NCI-H2081 (cell line): ENCODE measurements at places on chromosomes 2 and 18.

DNA sequence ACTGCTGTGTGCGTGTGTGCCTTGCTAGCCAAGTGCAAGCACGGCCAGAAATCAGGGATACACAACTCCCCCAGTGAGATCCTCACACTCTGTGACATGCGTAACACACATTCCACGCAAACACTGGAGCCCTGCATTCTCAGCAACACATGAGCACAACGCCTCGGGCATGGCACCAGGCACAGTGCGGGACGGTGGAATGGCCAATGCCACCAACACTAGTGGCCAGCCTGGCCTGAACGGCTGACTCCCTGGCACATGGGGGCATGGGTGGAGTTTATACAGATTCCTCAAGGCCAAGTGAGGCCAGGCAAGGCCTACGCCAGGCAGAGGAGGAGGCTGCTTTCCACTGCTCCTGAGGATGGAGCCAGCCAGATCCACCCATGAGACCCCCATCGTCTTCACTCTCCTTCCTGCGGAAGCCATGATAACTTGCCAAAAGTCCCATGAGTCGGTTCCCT, 56.2 kb downstream of the ANKMY1 start:
- DNase-seq = no peak

GRCh38 chr18:48058486-48058885, 128.0 kb upstream of the SMAD2 start:
- no peak for DNase-seq

DNA sequence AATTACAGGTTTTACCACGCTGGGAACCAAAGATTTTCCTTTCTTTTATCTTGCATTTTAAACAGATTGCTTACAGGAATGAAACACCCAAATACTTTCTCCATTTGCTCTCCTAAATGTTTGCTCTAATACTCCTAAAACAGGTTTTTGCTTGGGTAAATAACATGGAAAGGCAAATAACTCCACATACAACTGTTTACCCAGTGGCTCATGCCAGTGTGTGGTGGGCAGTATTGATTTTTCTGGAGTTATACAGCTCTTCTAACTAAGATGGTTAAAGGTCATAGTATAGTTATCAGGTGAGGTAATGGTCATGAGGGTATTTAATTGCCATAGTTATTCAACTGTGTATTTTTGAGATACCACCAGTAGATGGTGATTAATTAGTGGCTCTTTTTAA, 61.2 kb upstream of the RAB27B start:
- no peak for DNase-seq

DNA sequence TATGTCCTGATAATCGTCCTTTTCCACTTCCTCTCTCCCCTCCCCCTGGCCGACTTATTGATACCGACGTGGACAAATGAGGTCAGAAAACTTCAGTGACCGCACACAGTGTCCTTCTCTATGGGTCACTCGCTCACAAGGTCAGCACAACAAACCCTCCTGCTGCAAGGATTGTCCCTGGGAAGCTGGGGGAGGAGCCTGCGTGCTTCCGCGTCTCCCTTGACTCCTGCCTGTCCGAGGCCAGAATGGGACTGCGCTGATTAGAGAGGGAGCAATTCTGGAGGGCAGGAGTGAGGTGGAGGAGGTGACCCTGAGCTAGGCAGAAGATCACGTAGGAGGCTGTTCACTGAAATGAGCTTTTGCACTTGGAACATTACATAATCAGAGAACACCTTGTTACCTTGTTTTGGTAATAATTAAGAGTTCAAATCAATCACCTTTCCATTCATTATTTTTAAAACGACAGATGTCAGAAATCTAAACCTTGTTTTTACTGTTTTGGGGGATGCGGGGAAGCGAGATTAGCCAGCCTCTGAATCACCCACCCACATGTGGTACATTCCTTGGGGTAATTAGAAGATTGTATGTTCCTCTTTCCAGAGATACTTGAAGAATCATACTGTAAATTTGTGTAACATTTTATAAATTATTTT, 70.6 kb downstream of the CTAGE1 start:
- no peak for DNase-seq

DNA sequence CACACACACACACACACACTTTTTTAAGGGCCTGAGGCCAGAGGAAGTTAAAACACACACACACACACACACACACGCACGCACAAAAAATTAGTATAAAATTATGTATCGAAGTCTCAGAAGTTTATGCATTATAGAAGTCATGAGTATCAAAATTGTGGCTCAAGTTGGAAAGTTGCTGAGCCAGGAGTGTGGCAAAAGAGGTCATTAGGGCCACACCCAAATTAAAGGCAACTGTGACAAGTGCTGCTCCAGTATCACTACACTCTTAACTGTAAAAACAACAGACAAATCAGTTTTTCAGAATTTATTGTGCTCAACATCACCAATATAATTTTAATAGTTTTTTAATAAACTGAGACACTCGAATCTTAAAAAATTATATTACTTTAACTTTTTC, 36.9 kb downstream of the YWHAQ start:
- DNase-seq = no peak

- DNase-seq = peak; percentile 80
Observed at GRCh38 chr2:127105656-127106456, 1.1 kb downstream of the BIN1 start.

GRCh38 chr2:23378496-23378895, 6.5 kb upstream of the KLHL29 start:
- DNase-seq = no peak

DNA sequence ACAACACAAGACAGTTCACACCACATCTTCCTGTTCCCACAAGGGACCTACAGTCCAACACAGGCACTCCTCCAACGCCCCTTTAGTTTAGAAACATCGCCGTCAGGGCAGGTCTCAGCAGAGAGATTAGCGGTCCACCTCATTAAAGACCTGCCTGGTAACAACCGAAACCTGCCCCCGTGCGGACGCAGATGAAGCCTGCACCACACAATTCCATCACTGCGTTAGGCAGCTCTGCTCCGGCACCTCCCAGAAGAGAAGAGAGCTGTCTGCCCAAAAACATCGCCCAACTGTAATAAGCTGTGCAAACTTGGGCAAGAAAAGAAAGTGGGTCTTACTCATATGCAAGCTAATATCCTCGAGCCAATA, 32.7 kb downstream of the ZNF516 start:
- no peak for DNase-seq

DNA sequence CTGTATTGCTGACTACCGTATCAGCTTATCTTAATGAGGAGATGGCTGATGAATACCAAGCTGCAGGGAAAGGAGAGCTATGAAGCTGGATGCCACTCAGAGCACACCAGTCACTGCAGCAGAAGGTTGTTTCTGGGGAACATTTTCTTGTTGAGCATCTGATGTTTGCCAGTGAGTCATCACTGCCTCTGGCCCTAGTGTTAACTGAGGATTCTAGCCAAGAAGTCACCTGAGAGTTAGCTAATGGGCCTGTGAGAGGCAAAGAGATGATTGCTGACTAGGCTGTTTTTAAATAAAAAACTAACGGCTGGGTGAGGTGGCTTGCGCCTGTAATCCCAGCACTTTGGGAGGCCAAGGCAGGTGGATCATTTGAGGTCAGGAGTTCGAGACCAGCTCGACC, 37.9 kb downstream of the CCDC150 start:
- DNase-seq = no peak

DNA sequence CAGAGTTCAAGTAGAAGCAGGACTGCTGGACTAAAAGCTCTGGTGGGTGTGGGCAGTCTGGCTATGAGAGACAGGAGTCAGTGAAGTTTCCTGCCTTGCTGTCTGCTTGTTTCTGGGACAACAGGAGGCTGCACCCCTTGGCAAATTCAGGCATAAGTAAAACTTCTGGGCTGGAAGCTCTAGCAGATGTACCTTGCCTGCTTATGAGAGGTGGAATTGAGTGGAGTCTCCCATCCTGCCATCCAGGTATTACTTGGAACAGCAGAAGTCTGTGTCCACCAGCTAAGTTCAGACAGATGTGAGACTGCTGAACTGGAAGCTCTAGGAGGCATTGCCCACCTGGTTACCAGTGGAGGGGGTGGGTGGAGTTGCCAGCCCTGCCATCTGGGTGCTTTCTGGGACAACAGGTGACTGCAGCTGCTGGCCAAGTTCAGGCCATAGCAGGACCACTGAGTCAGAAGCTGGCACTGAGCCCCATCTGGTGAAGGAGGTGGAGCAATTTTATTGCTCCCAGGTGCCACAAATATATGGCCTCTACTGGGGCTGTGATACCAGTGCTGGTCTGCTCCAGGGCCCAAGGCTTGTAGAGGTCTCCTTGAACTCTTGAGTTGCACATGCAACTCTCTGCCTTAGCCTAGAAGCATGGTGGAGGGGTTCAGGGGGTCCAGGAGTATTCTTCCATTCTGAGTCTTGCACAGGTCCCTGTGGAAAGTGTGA, 199.4 kb upstream of the FN1 start:
- no peak for DNase-seq

DNA sequence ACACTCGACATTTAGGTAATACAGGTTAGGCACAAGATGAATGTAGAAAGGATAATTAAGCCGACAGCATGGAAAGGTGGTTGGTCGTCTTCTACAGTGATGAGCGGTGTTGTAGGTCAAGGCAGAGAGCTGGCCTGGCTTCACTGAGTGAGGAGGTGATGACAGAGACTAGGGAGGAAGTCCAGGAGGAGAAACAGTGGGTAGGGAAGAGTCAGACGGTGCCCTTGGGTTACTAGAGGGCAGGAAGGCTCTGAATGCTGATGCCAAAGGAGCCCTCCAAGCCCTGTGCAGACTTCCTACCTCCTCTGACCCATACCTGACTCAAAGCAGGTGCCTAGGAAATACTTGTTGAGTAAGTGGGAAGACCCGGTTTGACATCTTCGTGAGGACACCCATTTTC, 100.8 kb downstream of the ITGB1BP1 start:
- DNase-seq = no peak

GRCh38 chr2:160581448-160581847, 87.8 kb upstream of the RBMS1 start:
- no peak for DNase-seq

GRCh38 chr18:12282442-12283039, 25.5 kb upstream of the TUBB6 start:
- DNase-seq = no peak

- no peak for DNase-seq
Observed at GRCh38 chr2:207012461-207012860, 73.1 kb downstream of the CPO start.

- DNase-seq = no peak
Observed at GRCh38 chr2:186348200-186348599, 137.9 kb upstream of the ZC3H15 start.

DNA sequence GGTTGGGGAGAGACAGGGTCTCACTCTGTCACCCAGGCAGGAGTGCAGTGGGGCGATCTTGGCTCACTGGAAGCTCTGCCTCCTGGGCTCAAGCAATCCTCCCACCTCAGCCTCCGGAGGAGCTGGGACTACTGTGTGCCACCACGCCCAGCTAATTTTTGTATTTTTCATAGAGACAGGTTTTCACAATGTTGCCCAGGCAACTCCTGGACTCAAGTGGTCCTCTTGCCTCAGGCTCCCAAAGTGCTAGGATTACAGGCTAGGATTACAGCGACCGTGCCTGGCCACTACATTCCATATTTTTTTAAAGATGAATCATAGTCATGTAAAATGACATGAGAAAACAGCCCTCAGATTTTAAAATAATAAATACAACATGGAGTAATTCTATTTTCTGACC, 32.3 kb downstream of the CWC22 start:
- DNase-seq = no peak

GRCh38 chr2:166084301-166084700, 43.5 kb downstream of the SCN1A start:
- DNase-seq = no peak

DNA sequence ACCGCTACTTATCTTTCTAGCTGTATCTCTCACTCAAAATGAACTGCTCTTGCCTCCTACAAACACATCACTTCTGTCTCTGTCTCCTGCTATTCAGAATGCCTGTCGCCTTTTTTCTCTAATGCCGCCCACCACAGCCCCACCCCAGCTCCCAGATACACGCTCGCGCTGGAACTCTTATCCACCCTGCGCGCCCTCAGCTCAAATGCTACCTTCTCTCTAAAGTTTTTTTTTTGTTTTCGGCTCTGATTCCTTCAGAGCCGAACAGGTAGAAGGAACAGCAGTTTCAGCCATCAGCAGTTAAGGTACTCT, 3.9 kb upstream of the SOS1 start:
- no peak for DNase-seq

- no peak for DNase-seq
Observed at GRCh38 chr2:108451976-108452375, 3.0 kb downstream of the GCC2 start.

DNA sequence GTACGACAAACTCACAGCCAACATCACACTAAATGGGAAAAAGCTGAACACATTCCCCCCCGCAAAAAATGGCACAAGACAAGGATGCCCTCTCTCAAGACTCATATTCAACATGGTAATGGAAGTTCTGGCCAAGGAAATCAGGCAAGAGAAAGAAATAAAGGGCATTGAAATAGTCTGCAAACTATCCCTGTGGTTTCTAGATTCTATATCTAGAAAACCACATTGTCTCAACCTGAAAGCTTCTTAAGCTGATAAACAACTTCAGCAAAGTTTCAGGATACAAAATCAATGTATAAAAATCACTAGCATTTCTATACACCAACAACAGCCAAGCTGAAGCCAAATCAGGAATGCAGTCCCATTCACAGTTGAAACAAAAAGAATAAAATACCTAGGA, 294.6 kb upstream of the CYP26B1 start:
- DNase-seq = no peak

GRCh38 chr18:3688690-3689089, 238.7 kb downstream of the TGIF1 start:
- no peak for DNase-seq

DNA sequence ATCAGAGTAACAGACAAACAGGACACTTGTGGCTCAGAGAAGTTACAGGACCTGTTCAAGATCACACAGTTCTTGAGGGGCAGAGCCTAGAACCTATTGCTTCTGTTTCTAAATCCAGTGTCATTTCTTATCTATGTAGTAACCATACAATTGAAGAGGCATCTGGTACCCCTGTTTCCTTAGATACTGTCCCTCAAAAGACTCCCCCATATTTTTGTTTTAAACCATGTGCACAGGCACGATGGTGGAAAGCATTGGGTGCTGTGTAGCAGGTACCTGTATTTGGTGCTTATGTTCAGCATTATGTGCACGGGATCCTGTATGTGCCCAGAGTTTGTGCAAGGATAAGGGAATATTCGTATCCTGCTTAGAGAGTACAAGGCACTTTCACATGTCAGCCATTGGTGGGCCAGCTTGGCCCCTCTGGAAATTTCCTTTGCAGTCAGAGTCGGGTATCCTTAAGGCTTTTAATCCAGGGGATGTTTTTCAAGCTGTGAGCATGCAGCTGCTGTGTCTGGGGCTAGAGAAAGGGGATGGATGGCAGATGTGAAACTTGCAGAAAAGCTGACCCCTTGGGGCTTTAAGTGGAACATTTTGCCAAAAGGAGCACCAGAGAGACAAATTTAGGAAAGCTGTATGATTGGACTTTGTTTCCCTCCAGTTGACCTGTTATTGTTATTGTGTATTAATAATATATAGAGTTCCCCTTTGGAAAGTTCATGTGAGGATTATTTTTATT, 2.1 kb downstream of the LBH start:
- no peak for DNase-seq

DNA sequence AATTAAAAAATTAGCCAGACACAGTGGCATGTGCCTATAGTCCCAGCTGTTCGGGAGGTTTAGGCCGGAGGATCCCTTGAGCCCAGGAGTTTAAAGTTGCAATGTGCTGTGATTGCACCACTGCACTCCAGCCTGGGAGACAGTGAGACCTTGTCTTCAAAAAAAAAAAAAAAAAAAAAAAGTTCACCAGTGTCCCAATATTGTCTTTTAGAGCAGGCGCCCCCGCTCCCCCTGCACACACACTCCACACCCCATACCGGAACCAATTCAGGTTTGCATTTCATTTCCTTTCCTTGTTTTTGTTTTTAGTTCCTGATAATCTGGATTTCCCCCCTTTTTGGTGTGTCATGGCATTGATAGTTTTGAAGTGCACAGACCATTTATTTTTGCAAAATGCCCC, 10.4 kb downstream of the TMEM87B start:
- no peak for DNase-seq
